Naive thymus-derived CD4-positive, alpha-beta T cell (primary cell): ENCODE measurements at places on chromosomes 16 and 17.

DNA sequence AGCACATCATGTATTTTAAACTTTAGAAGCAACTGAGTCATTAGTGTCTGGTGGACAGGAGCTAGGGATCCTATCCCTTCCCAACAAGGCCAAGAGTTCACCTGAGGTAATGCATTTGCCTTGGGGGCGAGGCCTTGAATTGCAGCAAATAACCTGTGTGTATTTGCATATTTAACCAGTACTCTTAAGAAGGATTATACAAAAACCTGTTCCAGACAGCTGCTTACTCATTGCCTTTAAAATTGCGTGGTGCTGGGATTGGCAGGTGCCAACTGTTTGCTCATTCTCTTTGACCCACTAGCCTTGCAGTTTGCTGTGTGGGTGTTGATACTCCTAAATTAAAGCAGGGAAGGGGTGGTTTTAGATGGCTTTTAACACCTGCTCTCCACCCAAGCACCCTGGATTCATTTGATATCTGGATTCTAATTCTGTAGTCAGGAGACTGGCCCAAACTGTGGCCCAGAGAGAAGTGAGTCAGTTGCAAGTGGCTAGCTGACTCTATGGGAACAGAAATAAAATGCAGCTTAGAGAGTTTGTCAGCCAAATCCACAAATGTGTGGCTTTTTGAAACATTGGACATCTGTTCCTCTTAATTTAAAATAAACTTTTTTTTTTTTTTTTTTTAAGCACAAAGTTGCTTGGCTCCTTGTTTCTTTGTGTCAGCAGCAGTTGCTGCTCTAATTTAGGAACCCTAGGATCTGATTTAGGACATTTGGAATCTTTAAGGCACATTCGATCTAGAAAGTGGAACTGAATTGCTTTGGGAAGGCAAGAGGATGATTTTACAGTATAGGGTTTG lies 46.9 kb downstream of the TUBD1 start:
- no peak for DNase-seq

DNA sequence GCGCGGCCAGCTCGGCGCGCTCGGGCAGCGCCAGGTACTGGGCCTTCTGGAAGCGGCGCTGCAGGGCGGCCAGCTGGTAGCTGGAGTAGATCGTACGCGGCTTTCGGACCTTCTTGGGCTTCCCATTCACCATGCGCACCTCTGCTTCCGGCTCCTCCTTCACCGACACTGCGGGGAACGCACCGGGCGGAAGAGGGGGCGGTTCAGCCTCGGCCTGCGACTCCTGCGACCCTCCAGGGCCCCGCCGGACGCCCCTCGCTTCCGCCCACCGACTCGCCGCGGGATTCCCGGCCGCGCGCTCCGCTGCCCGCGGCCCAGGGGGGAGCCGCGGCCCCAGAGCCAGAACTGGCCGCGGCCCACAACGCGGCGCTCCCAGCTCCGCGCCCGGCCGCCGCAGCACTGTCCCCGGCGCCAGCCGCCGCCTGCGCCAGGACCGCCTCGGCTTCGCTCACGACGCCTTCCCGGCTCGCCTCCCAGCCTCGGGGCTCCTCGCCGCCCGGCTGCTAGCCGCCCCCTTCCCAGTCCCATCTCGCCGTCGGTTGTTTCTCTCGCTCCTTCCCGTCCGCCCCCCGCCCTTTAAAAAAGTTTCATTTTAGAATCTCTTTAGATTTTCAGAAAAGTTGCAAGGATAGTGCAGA lies 1.5 kb downstream of the DLX3 start:
- DNase-seq = no peak

- DNase-seq = no peak
These were observed 250.8 kb upstream of the SOX9 start for GRCh38 chr17:71869841-71870545.

DNA sequence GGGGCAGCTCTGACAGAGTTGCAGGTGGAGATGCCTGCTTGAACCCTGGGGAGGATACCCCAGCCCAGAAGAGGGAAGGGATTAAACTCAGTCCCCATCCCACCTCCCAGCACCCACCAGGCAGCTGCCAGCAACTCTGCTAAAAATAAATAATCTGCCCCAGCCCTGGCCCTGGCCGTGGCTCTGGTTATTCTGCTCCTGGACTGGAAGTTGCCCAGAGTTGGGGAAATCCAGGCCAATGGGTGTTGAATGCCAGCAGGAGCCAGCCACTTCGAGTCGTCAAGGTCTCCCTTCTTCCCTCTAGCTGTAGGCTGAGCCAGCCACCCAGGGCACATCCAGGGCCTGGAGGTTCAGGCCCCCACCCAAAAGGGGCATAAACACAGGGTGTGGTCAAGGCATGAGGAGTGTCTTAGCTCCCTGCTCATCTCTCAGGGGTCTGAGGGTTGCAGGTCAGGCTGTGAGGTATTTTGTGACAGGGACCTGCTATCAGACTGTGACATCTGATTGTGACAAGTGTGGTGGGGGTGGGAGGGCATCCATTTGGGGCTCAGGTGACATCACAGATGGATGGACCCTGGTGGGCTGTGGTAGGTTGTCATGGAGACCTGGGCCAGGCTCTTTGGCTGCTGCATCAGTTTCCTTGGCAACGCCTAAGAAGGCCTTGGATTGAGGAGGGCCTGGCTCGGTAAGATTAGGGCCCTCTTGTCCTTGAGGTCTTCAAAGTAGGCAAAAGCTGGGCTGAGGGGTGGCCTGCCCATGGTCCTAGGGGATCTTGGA lies 1.0 kb upstream of the RRAD start:
- DNase-seq = no peak

DNA sequence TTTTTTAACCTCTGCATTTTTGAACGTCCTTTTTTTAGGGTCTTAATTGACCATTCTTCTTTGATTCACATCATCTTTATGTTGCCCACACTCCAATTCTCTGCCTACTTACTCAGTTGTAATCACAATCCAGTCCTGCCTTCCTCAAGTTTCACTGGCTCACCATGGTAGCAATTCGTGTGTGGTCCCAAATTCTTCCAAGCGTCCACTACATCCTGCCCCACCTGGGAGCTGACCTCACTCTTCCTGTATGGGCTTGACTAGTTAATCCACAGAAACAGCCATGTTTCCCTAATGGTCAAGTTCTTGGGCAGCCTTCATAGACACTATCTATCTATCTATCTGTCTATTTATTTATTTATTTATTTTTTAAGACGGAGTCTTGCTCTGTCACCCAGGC lies 7.1 kb downstream of the TLCD2 start:
- DNase-seq = no peak

DNA sequence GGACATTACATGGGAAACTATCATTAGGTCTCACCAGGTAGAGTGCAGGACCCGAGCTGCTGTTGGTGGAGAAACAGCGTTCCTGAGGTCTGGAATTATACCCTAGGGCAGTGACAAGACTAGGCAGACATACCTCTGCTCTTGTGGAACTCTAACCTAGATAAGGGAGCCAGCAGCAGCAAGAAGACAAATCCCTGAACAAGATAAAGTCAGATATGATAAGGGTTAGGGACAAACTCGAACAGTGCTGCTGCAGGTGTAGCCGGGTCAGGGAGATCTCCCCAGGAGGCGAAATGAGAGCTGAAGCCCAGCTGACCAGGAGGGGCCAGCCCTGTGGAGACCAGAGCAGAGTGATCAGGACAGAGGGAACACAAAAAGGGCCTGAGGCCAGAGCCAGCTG lies 34.7 kb downstream of the ARSG start:
- no peak for DNase-seq

- no peak for DNase-seq
These were observed 436.2 kb upstream of the ZFHX3 start for GRCh38 chr16:73483934-73484711.

DNA sequence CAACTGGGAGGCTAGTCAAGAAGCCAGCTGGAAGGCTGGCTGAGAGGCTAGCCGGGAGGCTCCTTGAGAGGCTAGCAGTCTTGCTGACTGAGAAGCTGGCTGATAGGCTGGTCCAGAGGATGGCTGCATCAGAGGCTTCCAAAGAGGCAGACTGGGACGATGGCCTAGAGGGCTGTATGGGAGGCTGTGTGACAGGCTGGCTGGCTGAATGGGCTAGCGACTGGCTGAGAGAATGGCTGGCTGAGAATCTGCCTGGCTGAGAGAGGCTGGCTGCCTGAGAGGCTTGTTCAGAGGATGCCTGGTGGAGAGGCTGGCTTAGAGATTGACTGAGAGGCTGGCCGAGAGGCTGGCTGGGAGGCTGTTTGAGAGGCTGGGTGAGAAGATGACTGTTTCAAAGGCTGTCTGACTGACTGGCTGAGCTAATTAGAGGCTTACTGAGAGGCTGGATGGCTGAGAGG lies 34.8 kb upstream of the ACSM2B start:
- no peak for DNase-seq

GRCh38 chr16:69324585-69325253 lies 5.7 kb downstream of the PDF start:
- no peak for DNase-seq

- no peak for DNase-seq
These were observed 72.7 kb downstream of the NT5M start for GRCh38 chr17:17375841-17376240.

- no peak for DNase-seq
These were observed 3.4 kb downstream of the TRAF4 start for GRCh38 chr17:28747051-28747691.

DNA sequence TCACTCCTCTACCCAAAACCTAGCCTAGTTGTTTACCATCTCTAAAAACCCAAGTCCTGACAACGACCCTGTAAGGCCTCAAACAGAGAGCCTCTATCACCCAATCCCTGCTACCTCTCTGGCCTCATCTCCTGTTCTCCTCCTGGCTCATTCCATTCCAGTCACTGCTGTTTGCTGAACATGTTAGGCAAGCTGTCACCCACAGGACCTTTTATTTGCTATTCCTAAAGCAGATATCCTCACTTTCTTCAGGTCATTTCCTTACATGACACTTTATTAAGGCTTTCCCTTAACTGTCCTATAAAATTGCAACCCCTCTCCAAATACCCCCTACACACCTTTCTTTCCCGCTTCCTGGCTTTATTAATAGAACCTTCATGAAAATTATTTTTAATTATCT lies 85.1 kb downstream of the KANSL1 start:
- no peak for DNase-seq

- DNase-seq = no peak
These were observed 23.5 kb upstream of the MAP2K6 start for GRCh38 chr17:69390795-69391501.

DNA sequence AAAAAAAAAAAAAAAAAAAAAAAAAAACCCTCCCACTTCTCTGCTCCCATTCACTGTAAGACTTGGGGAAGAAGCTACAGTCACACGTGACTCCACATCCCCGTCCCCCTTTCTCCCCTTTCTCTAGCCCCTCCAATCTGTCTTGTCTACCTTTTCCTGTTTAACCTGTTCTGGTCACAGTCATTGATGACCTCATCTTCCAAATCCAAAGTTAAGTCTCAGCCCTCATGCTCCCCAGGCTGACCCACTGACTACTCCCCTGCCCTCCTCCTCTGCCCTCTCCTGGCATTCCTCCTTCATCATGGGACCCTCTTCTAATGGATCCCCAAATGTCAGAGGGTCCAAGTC lies 1.6 kb upstream of the CDH5 start:
- no peak for DNase-seq

DNA sequence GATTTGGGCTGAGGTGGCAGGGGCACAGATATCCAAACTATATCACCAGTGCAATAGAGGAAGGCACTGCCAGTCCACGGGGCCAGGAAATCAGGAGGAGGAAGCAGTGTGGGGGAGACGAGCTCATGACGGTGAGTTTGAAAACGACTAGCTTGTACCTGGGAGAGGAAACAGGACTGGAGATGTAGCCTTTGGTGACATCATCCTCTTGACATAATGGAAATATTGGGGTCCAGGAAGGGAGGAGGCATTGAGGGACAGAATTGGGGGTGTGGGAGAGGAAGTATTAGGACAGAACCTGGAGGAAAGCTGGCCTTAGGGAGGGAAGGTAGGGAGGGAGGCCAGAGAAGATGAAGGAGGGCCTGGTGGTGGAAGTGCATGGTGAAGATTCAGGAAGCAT lies 109.1 kb downstream of the RGS9 start:
- DNase-seq = no peak

- no peak for DNase-seq
These were observed 11.6 kb upstream of the CES4A start for GRCh38 chr16:66976746-66977145.

DNA sequence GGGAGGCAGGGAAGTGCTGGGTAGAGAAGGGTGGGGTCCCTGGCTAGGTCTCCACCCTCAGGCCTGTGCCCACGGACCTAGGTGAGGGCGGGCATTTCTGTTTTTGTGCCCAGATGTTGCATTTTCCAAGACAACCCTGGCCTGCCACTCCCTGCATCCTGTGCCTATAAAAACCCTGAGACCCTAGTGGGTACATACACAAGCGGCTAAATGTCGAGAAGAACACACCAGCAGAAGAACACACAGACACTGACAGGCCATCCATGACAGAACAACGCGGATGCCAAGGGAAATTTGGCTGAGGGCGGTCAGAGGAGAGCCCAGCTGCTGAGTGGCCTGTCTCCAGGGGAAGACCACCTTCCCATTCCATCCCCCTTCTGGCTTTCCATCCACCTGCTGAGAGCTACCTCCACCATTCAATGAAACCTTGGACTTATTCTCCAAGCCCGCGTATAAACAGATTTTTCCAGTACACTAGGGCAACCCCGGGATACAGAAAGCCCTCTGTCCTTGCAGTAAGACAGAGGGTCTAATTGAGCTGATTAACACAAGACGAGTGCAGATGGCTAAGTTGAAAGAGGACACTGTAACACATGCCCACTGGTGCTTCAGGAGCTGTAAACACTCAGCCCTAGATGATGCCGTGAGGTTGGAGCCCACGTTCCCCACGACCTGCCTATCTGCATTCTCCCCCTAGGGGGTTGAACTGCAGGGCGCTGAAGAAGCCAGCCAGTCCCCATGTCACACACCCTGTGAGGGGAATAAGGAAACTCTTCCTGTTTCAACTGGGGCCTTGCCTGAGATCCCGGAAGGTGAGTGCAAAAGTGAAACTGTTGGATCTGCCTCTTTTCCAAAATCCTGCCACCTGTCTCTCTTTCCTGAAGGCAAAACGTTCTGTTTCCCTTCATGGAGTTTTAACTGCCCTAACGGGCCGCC lies 147.2 kb upstream of the COX10 start:
- DNase-seq = no peak

DNA sequence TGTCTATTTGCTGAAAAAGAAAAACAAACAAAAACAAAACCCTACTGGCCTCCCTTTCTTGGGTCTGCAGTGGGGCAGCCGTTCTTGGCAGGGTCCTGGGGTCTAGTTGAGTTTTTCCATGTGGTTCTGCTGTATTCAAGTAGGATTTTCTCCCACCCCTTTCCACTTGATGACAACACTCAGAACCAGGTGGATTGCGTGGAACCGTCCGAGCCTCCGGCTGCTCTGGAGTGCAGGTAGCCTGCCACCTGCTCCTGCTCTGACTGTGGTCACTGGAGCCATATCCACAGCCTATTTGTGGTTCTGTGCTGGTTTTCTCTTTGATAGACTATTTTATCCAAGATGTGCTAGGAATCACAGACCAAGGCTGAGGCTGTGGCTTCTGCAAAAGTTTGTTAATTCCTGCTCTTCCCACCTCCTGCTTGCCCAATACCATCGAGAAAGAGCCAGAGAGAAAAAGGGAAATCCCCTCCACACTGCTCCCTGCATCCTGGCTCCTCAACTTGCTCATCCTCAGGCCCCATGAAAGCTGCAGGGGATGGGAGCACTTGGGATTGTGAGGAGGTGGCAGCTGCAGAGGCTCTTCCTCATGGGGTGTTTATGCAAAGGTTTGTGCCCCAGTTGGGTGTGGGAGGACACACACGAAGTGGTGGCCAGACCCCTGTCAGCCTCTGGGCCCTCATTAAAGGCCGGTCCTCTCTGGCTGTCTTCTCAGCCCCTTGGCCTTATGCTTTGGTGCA lies 377.8 kb upstream of the TNRC6C start:
- no peak for DNase-seq
